ENCODE measurements at places on chromosomes 11 and 22.

- DNase-seq: no peak
Observed at GRCh38 chr22:42222140-42222539, 48.3 kb downstream of the TCF20 start.

DNA sequence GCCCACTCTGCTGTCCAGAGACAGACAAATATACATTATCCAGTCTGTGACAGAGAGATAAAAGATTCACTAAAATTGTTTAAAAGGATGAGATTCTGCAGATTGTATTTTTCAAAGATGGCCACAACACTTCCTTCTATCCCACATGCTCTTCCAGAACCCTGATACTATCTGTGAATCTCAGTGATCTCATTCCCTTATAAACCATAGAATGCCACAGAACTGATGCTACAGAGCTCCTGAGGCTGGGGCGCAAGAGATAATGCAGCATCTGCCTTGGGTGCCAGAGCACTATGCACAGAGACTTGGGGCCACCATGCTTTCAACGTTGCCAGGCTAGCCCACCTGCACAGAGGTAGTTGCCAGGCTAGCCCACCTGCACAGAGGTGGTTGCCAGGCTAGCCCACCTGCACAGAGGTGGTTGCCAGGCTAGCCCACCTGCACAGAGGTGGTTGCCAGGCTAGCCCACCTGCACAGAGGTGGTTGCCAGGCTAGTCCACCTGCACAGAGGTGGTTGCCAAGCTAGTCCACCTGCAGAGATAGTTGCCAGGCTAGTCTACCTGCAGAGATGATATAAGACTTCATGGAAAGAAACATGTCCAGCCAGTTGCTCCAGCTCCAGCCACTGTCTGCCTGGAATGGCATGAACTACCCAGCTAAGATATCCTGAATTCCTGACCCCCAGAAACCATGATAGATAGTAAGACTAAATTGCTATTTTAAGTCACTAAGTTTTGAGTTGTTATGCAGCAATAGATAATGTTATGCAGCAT lies 17.6 kb upstream of the SEPTIN5 start:
- DNase-seq: no peak

GRCh38 chr11:77821349-77821851 lies 456 bp downstream of the AAMDC start:
- no peak for DNase-seq

DNA sequence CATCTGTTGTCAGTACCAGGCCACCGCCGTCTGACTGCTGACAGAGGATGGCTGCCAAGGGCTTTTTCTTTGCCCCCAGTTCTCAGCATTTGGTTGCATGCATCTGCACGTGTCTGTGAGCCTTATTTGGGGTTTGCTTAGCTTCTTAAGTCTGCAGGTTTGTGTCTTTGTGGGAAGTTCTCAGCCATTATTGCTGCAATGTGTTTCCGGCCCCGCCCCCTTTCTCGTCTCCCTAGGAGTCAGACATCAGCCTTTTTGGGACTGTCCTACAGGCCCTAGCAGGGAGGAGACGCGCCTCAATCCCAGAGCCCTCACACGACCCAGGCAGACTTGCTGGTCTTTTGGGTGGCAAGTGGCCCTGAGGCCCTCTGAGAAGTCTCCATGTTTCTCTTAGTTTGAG lies 8.0 kb downstream of the MOB2 start:
- no peak for DNase-seq

GRCh38 chr11:126115816-126116331 lies 53.2 kb upstream of the CDON start:
- DNase-seq: no peak

DNA sequence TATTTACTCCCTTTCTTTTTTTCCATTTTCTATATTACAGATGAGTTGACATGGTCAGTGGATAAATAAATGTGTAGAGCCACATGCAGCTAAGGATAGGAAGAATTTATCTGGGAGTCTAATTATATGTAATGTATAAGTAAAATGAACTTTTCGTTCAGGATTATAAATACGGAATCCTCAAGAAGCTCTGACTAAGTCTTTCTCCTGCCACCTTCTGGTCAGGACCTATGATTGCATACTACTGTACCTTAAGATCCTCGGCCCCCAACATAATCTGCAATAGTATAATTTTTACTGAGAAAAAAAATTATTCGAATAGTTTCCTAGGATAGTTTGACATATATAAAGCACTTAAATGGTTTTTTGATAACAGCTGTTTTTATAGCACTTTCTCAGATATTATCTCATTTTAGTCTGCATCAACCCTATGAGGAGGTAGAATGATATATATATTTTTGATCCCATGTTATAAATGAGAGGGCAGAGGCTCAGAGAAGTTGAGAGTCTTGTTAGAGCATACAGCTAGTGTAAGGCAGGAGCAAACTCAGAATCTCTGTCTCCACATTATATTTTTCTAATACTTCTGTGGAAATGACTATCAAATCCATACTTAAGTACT lies 36.1 kb downstream of the CCDC90B start:
- DNase-seq: no peak

DNA sequence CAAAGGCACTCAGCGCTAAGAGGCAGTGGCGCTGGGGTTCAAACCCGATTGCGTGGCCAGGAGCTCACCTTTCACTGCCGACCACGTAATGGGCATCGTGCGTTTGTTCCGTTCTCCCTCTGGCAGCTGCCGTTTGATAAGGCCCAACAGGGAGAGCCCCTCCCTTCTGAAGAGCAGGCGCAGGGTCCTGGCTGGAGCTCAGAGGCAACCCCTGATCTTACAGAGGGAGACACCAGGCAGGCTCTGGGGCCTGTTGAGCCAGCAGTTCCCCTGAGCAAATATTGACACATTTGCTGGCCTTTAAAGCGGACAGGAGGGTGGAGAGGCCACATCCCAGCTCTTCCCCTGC lies 11.7 kb upstream of the C1QTNF6 start:
- no peak for DNase-seq

DNA sequence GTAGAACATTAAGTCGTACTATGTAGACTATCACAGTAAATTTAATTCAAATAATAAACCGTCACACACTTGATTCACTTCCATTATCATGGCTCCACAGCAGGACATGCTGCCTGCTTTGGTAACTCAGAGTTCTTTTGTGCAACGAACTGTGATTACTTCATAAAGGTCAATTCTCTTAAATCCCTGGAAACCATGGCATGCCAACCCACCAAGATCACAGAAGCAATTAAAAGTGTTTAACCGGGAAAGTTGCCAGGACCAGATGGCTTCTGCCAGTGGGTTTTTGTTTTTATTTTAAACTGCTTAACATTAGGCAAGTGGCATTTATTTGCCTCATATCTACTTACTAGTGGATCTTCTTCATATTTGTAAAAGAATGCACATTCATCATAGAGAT lies 1162.1 kb downstream of the DLG2 start:
- DNase-seq: no peak

All from stimulated activated CD8-positive, alpha-beta memory T cell treated with anti-CD3 and anti-CD28 coated beads, Interleukin-12 subunit alpha, Interleukin-12 subunit beta, amount 100 ng/mL, for 1 hour (primary cell).